Skin of body (tissue), 3 donors: ENCODE measurements at places on chromosomes 11 and 22.

DNA sequence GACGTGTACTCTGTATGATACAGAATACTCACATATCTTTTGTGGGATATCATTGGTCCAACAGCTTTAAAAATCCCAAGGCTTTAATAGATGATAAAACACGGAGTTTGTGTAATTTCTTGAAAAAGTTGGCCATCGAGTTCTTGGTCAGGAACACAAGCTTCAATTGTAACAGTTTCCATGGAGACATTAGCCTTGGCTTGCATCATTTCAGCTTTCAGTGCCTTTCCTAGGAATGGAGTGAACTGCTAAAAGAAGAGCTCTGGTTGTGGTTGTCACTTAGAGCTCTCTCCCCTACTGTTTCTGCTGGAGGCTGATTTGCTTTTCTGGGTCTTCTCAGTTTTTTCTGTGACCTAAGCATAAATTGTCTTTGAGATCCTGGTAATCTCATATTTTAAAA lies 14.2 kb downstream of the BMAL1 start:
- DNase-seq, result no peak

GRCh38 chr11:35045236-35045820 lies 93.6 kb upstream of the CD44 start:
- DNase-seq, result no peak

- no peak for DNase-seq
Observed at GRCh38 chr11:25065746-25066145, 568.9 kb downstream of the LUZP2 start.

DNA sequence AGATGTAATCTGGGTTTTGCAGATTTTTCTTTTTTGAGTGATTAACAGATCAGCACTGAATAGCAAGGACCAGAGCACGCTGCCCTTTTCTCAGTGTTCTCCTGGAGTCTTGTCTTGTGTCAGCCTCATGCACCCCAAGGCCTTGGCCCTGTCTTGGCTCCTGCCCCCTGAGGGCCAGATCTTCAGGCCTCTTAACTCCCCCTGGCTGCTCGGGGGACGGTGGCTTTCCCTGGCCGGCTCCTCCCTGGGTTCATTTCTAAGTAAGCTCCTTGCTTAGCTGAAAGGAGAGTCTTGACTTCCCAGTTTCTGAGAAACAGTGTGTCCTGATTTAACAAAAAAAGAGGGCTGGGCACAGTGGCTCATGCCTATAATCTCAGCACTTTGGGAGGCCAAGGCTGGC lies 1139.3 kb downstream of the BRD1 start:
- DNase-seq, result no peak
